WTC11 (cell line): ENCODE measurements at places on chromosomes 2 and 18.

DNA sequence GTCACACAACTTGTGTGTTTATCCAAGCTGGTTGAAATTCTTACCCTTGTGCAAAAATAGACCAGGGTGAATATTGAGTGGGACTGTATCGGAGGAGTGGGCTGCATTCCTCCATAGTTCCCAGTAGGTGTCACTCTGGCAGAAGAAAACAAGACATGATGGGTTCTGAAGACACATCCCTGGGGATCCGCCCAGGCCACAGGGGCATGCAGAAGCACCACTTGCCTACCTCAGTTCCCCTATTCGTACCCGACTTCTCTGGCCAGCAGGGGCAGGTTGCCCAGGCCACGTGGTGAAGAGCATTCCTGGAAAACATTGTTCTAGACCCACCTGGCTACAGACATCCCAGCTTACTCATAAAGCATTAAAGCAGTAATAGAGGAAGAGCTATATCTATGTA, 168.2 kb downstream of the FAM210A start:
- peak; percentile 52 for DNase-seq

- no peak for DNase-seq
Measured at GRCh38 chr2:222837643-222838056, 23.2 kb upstream of the ACSL3 start.

DNA sequence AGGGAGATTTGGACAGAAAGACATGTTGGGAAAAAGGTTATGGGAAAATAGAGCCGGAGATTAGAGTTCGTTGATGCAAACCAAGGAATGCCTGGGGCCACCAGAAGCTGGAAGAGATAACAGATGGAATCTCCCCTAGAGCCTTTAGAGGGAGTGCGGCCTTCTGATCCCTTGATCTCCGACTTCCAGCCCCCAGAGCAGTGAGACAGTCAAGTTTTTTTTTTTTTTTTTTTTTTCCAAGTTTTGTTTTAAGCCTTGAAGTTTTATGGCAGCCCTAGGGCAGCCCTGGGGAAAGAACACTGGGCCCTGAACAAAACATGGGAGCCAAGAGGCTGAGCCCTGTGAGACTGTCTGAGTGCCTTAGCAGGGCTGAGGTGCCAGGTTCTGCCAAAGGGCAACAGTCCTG, 6.5 kb downstream of the DGKD start:
- DNase-seq: no peak

GRCh38 chr18:61643884-61644647, 248.7 kb downstream of the RNF152 start:
- no peak for DNase-seq

DNA sequence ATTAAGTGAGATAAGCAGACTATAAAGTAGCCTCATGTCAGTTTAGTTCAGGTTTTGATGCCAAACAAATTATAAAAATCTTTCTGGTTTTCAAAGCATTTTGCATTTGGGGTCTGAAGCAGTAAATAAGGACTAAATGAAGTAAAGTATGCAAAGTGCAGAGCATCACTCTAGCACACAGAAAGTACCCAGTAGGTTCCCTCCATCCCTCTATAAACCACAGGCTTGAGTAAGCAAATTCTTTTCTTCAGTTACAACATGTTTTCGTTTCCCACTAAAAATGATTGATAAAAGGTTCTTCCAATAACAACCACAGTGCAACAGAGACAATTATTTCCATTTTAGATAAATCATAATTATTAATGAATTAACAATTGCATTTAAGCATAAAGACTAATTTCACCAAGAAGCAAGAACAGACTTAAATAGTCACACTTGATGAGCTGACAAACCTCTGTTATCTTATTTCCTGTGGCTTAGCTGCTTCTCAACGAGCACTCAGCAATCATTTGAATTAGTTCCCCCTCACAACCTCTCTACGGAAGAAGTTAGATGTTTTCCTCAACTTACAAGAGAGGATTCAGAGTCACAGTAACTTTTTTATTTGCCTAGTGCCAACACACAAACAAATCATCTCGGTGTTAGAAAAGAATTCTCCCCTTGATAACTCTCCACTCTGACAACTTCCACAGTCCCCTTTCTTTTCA, 249.8 kb downstream of the NBAS start:
- no peak for DNase-seq

GRCh38 chr2:95315801-95316411, 18.8 kb downstream of the KCNIP3 start:
- DNase-seq: no peak

DNA sequence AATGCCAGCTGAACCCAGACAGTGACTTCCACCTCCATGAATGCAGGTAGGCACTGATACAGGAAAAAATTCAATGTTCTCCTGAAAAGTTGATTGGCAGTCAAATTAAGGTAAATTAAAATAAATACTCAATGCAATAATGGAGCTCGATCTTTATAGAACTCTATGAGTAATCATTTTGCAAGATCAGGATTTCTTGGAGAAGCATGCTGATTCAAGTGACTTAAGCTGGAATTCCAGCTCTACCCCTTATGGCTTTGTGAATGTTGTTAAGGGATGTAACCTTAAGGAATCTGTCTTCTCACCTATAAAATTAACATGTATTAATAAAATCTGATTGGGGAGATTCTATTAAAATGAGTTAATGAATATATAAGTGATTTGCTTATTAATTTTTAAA, 145.1 kb downstream of the QPCT start:
- no peak for DNase-seq

DNA sequence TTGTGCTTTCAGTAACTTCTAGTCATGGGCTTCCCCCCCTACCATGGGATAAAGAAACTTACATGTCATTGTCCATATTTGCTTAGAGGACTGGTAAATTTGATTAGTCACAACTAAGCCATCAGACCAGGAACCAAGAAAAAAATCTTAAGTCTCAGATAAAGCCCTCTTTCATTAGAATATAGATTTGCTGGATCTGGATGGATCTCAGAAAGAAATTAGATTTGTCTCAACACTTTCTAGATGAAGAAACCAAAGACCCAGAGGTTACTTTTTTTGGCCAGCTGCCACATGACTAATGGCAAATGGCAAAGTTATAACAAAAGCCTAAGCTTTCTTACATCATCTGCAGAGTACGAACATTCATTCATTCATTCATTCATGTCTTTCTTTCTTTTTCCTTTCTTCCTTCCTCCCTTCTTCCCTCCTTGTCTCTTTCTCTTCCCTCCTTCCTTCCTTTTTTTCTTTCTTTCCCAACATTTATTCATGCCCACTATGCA, 60.2 kb downstream of the CDCA7 start:
- no peak for DNase-seq

- no peak for DNase-seq
Measured at GRCh38 chr2:10053351-10053750, 10.0 kb downstream of the KLF11 start.

DNA sequence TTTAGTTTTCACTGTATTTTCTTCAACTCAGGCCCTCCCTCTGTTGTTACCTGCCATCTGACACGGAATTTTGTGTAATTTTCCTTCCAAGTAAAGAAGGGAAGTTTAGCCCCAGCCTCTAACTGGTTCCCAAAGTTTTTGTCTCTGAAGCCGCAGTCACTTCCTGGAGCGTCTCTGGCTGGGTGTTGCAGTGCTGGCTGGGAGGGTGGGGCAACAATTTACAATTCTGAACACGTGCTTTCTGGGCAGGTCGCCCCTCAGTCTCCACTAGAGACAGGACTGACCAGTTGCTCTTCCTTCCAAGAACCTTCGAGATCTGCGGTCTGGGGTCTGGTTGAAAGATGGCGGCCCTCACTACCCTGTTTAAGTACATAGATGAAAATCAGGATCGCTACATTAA, 3.5 kb downstream of the CNDP2 start:
- peak; percentile 18 for DNase-seq

DNA sequence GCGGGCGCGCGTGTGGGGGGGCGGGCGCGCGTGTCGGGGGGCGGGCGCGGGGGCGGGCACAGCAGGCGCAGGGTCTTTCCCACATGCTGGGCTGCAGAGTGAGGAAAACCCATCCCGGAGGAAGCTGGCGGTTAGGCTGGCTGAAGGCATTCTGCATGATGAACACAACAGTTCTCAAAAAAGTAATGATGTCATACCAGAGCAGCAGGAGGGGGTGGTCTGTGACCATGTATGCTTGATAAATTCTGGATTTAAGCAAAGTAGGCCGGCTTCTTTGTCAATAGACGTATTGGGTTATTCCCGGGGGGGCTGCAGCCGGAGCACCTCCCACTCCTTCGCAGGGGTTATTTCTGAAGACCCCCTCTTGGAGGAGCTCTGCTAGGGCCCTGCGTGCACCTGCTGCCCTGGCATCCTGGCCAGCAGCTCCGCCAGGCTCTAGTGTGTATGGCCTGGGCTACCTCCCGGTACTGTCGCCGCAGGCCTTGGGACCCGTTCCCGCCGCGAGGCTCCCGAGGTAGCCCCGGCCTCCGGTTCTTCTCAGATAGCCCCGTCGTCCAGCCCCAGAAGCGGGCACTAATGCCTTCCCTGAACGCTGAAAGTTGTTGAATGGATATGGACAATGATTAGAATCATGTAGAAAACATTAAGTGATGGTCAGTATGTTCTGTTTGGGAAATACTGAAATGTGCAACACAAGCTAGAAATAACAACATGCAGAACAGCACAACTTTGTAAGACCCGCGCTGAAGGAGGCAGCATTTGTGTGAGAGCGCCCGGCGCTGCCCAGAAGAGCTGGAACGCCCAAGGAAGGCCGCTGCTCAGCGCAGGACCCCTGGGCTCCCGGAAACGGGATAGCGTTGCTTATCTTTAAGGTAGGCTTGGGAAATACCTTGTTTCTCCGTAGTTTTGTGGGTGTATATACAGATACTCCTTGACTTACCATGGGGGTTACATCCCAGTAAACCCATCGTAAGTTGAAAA, 101.4 kb upstream of the RAB6C start:
- peak; percentile 33 for DNase-seq

DNA sequence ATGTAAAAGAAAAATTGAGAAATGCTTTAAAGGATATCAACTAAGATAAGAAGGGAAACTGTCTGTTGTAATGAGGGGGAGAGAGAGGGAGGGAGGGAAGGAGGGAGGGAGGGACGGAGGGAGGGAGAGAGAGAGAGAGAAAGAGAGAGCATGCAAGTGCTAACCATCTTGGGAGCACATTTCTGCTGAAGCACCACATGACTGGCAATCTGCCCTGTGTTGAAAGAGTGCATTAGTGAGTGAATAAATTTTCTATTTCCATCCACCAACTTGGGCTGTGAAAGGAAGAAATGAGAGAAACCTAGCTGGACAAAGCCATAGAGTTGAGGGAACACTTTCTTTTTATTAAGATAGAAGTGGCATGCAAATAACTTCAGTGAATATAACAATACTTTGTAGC, 110.7 kb downstream of the TMX3 start:
- DNase-seq: no peak

DNA sequence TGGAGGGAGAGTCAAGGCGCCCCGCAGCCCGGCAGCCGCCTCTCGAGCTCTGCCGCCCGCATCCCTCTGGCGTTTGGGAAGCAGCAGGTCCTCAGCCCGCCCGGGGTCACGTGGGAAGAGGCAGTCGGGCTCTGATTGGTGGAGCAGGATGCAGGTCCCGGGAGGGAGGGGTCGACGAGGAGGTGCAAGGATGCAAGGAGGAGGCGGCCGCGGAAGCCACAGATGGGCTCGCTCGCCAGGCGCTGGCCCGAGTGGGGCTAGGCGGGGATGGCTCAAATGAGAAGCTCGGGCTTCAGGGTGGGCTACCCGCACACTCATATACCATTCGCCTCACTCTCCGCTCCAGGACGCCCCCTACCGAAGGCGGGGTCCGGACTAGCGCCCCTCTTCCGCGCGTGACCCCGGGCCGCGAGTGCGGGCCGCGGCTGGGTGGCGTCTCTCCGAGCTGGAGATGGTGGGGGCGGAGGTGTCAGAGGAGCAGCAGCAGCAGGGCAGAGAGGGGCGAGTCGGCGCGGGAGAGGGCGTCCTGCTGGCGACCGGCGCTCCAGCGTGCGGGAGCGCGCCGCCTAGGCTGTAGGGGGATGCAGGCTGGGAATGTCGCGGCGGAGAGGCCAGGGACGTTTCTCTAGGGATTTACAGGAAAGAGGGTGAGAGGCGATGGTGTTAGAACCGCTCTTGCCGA, at the start of gene TMEFF2:
Gene TMEFF2 (minus strand): TSS at position 68 of the 682 bp plus-strand sequence. CDS start 409 bp downstream, outside the sequence.
- peak; percentile 92 for DNase-seq

DNA sequence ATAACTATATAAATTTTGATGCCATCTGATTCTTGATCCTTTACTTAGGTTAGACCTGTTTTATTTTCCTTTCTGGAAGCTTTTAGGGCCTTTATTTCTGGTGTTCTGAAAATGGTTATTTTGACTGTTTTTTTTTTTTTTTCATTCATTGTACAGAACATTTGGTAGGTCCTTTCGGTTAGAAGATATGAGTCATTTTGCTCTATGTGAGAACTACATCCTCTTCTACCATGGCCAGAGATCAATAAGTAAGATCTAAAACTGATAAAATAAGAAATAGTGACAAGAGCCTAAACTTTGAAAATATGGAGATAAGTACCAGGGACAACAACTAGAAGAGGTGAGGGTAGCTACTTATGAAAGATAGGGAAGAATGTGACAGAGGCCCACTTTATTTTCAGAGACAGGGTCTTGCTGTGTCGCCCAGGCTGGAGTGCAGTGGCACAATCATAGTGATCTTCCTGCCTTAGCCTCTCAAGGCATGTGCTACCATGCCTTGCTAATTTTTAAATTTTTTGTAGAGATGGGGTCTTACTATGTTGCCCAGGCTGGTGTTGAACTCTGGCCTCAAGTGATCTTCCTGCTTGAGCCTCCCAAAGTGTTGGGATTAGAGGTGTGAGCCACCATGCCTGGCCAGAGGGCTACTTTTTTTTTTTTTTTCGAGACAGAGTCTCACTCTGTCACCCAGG, 66.5 kb downstream of the EIF2AK3 start:
- DNase-seq: no peak

- no peak for DNase-seq
Measured at GRCh38 chr2:217099561-217099960, 239.7 kb upstream of the TNP1 start.

DNA sequence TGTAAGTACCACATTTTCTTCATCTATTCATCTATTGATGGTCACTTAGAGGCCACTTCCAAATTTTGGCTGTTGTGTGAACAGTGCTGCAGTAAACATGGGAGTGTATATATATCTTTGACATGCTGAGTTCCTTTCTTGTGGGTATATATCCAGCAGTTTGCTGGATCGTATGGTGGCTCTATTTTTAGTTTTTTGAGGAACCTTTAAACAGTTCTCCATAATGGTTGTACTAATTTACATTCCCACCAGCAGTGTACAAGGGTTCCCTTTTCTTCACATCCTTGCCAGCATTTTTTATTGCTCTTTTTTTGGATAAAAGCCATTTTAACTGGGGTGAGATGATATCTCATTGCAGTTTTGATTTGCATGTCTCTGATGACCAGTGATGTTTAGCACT, 7.3 kb upstream of the ATP5MC3 start:
- DNase-seq: no peak

GRCh38 chr2:222753251-222753824, 81.9 kb downstream of the MOGAT1 start:
- DNase-seq: no peak

DNA sequence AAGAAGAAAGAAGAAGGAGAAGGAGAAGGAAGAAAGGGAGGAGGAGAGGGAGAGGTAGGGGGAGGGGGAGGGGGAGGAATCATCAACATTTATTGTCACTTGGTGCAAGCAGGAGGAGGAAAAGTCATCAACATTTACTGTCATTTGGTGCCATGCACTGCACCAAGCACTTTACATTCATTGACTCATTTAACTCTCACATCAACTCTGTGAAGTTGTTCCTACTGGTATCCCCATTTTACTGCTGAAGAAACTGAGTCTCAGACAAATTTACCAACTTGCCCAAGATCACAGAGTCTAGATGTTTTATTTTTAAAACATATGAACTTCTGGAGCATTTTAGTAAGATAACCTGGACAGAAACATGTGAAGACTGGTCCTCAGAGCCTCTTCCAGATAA, 46.7 kb upstream of the NEB start:
- DNase-seq: no peak

- DNase-seq: no peak
Measured at GRCh38 chr2:33337385-33337960, 139.0 kb upstream of the RASGRP3 start.

- no peak for DNase-seq
Measured at GRCh38 chr18:79635427-79635726, 44.2 kb upstream of the CTDP1 start.
